HuH-7.5 (cell line): ENCODE measurements at places on chromosomes 5 and 9.

DNA sequence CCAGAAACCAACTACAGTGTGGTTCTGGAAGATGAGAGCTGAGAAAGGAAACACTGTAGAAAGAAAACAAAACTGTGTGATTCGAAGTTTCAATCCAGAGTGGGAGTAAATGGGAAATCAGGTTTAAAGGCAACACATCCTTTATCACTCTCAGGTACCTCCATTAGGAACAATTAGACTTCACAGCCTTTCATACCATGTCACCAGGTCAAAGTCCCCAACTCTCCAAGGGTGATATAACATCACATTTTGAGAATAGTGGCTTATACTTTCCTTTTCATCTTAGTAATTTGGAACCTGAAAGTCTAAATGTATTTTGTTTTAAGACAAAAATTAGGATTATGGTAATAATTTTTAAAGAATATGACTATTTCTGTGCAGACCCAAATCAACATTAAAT is 194.9 kb upstream of the WWC1 start:
- no peak for DNase-seq

GRCh38 chr5:91176288-91177016 is 206.7 kb downstream of the ARRDC3 start:
- DNase-seq, result peak; percentile 44

DNA sequence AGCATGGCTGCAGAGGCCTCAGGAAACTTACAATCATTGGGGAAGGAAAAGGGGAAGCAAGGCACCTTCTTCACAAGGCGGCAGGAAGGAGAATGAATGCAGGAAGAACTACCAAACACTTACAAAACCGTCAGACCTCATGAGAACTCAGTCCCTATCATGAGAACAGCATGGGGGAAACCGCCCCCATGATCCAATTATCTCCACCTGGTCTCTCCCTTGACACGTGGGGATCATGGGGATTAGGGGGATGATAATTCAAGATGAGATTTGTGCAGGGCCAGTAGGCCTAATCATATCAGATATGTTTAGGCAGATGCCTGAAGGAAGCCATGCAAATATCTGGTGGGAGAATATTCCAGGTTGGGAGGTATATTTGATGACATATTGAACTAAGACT is 1176.4 kb upstream of the CDH18 start:
- no peak for DNase-seq

- no peak for DNase-seq
Measured at GRCh38 chr5:178201221-178201926, 3.0 kb upstream of the HNRNPAB start.

GRCh38 chr5:123874600-123875201 is 362.7 kb downstream of the CSNK1G3 start:
- no peak for DNase-seq

GRCh38 chr5:122532035-122532434 is 220.0 kb downstream of the SNCAIP start:
- DNase-seq, result no peak

- DNase-seq, result no peak
Measured at GRCh38 chr5:75002271-75002670, 50.1 kb downstream of the GCNT4 start.

DNA sequence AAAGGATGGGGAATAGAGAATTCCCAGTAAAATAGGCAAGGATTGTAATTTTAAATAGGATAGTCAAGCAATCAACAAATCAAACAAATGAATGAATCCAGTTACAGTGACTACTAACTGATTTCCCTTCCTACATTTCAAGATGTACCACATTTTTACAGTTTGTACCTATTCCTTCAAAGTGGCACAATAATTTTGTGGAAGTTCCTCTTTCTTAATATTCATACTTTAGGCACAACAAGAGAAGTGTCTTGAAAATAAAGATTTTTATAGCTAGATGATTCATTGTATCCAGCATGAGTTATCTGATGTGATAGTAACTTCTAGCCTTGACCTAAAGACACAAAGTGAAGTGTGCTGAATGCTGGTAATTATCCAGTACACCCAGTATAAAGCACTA is 122.2 kb upstream of the ACOT12 start:
- DNase-seq, result no peak

- no peak for DNase-seq
Measured at GRCh38 chr9:99073985-99074901, 30.7 kb upstream of the TGFBR1 start.

GRCh38 chr9:31418419-31418818 is 966.0 kb upstream of the ACO1 start:
- DNase-seq, result no peak
